ENCODE measurements at places on chromosomes 16 and 17.

DNA sequence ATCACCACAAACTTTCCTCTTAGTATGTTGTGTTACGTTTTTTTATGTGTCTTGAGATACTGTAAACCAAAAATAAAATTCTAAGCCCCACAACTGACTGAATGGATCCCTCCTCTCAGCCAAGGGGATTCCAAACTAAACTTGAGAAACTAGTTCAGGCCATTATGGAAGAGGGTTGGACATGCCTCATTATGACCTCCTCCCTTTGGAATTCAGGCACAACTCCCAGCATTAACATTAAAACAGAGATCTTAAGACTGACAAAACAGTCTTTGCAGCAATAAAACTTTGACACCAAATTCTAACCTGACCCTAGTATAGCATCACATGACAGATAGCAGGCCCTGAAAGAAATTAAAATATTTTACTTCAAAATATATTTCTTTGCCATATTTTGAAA is 51.1 kb upstream of the SLC47A1 start:
- DNase-seq: no peak

GRCh38 chr16:53953336-53953735 is 249.4 kb downstream of the FTO start:
- DNase-seq: no peak

DNA sequence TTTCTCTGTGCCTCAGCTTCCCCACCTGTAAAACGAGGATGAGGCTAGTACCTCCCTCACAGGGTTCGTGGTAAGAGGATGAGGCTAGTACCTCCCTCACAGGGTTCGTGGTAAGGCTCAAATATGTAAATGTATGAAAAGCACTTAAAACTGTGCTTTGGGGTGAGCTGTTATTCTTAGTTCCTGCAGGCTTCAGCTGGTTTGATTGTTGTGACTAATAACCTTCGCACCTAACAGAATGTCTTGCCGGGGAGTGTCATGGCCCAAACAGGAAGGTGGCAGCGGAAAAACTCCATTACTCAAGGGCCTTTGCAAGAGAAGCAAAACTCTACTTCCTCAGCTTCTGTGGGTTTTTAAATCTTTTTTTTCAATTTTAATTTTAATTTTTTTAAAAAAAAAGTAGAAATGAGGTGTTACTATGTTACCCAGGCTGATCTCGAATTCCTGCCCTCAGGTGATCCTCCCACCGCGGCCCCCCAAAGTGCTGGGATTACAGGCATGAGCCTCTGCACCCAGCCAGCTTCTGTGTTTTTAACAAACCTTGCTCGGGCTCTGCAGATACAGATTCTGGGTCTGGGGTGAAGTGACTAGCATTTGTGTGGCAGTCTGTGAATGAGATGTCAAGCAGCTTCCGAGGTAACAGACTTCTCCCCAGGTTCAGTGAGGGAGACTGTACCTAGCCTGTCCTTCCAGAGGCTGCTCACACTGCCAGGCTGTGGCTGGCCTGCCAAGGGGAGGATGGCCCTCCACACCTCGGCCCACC is 103.0 kb downstream of the RAB11FIP4 start:
- peak; percentile 37 for DNase-seq

DNA sequence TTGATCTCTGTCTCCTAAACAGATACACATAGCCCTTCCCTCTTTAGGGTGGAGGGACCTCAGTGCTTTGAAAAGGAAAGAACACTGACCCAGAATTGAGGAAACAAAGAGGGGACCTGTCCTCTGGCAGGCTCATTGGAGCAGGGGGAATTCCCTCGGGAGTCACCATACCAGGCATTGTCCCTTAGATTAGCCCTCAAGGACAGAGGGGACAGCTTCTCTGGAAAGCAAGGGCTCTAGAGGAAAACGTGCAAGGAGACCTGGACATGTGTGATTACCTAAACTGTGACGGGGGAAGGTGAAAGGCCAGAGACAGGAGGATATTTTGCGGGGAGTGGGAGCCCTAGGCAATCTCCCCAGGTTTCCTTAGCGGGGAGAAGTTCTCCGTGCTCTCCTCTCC is 7.6 kb upstream of the FZD2 start:
- DNase-seq: no peak
